ENCODE measurements at places on chromosomes 5 and 9.

GRCh38 chr9:110538647-110539041 is 40.9 kb downstream of the SVEP1 start:
- no peak for DNase-seq

GRCh38 chr9:115456515-115456914 is 338.6 kb upstream of the TNC start:
- no peak for DNase-seq

DNA sequence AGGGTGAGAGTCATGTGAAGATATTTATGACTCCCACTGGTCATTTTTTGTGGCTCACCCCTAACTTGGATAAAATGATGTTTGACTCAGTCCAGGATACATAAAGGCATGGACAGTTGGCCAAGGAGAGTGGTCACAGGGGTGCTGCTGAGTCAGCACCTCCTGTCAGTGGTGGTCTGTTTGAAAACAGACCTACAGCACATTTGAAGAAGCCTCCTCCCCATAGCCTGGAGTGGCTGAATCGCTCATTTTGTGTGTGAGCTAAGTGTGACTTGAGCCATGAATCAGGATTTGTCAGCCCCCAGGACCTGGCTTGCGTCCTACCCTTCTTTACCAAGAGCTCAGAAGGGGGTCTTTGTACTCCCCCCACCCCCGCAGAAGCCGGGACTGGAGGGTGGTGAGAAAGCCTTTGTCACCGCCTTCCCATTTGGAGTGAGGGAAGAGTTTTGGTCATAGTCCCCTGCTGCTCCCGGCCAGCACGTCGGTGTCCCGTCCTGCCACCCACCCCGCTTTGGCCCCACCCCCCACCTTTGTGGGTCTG is 35.6 kb downstream of the TRIO start:
- DNase-seq = no peak

- peak; percentile 34 for DNase-seq
Observed at GRCh38 chr5:56481428-56482357, 248.6 kb upstream of the ANKRD55 start.

DNA sequence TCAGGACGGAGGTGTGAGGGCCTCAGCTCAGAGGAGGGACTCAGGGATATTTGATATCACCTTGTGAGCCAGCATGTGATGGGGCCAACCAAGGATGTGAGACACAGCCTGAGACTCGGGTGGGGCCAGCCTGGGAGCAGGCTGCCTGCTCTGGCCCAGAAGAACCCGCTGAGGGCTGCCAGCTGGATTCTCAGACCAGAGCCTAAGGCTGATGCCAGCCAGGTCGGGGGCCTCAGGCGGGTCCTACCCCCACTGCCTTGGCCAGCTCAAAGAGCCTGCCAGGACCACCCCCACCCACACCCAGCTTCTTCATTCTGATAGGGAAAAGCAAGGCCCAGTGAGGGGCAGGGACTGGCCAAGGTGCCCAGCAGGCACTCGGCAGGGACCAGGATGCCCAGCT is 20.3 kb upstream of the DUSP1 start:
- no peak for DNase-seq

DNA sequence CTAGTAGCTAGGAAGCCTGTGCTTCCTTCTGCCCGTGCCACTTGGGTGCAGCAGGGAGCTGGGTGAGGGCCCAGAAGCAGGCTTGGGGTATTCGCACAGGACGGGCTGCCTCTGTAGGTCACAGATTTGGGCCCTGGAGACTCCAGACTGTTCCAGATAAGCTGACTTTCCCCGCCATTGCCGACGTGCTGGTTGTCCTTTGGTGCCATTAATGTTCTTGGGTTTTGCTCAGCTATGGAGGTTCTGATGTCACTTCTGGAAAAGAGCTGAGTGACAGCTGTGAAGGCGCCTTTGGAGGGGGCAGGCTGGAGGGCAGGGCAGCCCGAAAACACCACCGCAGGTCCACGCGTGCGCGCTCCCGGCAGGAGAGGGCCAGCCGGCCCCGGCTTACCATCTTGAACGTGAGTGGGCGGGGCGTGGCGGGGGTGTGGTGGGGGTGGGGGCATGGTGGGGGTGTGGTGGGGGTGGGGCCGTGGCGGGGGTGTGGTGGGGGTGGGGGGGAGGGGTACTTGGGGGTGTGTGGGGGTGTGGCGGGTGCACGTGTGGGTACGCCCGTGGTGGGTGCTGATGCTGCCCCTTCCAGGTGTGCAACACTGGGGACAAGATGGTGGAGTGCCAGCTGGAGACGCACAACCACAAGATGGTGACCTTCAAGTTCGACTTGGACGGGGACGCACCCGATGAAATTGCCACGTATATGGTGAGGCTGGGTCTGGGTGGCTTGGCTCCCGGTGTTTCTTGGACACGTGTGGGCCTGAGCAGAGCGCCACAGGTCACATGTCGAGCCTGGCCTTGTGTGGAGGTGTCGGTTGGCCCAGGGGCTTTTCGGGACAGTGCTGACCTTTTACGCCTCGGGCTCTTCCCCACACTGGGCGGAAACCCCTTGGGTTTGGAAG is 79.6 kb downstream of the WNK2 start:
- no peak for DNase-seq

- no peak for DNase-seq
Observed at GRCh38 chr9:87250205-87250604, 247.5 kb upstream of the DAPK1 start.

DNA sequence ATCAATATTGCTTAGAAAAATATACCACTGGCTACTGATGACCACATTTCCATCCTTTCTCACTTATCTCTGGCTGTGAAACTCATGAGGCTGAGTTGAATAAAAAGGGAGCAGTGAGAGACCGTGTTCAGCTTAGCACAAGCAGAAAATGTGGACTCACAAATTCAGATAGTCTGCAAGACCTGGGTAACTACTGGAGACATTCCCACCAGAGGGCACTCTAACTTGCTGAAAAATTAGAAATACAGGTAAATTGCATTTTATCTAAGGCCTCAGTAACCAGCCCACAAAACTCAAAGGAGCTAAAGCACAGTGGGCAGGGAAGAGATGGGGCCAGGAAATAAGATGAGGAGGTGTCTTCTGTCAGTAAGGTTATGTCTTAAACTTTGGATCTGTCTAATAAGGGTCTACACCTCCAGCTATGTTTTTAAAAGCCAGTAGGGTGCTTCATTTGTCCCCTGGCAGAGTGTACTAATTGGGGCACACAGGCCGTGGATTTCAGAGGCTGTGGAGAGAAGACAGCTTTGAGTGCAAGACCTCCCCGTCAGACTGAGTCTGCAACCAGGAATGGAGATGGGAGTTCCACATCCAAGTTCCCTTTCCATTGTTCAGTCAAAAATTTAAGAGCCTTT is 8.7 kb upstream of the NDUFB6 start:
- DNase-seq = peak; percentile 32

DNA sequence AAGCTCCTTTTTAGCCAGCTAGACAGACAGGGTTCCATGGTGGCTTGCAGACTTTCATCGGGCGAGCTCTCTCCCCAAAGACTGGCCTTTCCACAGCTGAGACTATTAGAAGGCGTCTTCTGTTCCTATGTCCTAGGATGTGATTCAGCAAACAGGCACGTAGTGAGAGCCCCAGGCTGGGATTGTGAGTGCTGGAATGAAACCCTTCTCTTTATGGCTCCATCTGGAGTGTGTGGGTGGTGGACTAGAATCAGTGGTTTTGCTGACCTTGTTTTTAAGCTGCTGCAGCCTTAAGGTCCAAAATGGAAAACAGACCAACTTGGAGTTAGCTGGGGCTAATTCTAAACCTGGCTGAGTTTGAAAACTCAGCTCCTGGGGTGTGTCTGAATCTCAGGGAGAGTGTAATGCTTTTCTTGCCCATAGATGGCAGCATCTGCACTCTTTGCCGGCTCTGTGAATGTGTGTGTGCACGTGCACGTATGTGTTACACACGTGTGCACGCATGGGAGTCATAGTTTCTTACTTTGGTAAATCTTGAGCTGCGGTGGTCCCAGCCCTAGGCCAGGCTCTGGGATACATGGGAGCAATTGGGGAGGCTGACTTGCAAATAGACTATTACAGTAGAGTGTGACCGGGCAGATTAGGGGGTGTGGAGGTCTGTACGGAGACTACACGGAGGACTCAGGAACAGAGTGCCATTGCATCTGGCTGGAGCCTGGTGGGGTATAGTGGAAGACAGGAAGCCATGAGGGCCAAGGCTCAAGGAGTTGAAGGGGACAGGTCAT is 10.7 kb downstream of the GSN start:
- DNase-seq = peak; percentile 71

- peak; percentile 57 for DNase-seq
Observed at GRCh38 chr9:125632321-125633115, 74.5 kb downstream of the MAPKAP1 start.

GRCh38 chr5:3925935-3926334 is 330.3 kb downstream of the IRX1 start:
- DNase-seq = no peak

DNA sequence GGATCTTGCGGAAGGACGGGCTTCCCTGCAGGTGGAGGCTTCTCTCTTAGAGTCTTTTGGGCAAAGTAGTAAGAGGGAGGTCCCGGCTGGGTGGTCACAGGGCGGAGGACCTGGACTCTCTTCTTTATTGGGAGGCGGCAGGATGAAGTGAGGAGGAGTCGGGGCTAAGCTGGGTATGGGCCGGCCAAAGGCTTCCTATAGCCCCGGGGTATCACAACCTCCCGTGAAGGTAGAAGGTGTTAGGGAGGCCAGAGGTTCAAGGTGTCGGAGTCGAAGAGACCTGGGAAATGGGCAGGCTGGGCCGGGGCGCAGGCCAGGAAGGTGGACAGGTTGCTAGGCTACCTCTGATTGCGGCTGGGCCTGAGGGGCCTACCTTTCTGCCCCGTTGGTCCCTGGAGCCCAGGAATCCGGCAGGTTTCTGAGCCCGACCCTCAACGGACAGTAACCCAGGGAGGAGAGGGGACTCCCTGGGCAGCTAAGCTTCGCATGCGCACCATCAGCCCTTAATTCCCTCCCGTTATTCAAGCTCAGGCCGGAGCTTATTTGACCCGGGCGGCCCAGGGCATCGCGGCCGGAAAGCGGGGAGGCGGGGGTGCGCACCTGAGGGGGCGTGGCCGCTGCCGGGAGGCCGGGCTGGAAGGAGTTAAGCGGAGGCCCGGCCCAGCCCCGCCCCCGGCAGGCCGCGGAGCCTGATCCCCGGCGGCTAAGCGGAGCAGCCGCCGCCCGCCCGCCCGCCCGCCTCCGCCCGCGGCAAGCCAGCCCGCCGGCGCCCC is at the start of gene TESK1:
TESK1 (plus strand) TSS at position 685 of the 773 bp plus-strand sequence. CDS start 358 bp downstream, outside the sequence.
- peak; percentile 90 for DNase-seq

GRCh38 chr5:17282283-17283120 is 65.1 kb downstream of the BASP1 start:
- peak; percentile 6 for DNase-seq

DNA sequence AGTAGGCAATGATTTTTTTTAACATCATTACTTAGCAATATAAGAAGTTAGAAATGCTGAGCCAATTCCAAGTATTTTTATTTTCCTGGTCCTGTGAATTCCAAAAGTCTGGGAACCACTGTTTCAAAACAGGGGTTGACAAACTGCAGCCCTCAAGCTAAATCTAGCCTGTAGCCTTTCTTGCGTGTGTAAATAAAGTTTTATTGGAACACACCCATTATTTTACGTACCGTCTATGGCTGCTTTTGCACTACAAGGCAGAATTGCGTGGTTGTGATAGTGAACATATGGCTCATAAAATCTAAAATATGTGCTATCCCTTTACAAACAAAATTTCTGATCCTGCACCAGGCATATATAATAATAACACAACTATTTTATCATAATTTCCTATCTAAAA is 279.1 kb downstream of the SAXO1 start:
- DNase-seq = no peak

- no peak for DNase-seq
Observed at GRCh38 chr5:107485184-107485583, 185.6 kb downstream of the EFNA5 start.

DNA sequence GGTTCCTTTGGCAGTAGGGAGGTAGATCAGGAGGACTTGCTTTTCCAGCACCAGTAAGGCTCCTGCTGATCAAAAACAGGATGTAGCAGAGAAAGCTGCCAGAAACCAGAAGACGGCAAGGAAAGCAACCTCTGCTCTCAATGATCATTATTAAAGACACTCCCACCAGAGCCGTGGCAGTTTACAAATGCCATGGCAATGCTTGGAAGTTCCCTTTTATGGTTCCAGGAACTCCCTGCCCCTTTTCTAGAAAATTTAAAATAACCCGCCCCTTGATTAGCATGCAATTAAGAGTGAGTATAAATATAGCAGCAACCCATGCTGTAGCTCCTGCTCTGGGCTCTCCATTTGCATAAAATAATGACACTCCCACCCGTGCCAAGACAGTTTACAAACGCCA is 16.1 kb downstream of the EQTN start:
- DNase-seq = no peak

GRCh38 chr9:91362051-91362611 is 413 bp upstream of the AUH start:
- no peak for DNase-seq

- no peak for DNase-seq
Observed at GRCh38 chr9:134549336-134549735, 92.3 kb upstream of the COL5A1 start.

GRCh38 chr5:31329715-31330114 is 136.2 kb downstream of the CDH6 start:
- DNase-seq = no peak

- no peak for DNase-seq
Observed at GRCh38 chr9:15834541-15834940, 281.7 kb downstream of the CCDC171 start.

DNA sequence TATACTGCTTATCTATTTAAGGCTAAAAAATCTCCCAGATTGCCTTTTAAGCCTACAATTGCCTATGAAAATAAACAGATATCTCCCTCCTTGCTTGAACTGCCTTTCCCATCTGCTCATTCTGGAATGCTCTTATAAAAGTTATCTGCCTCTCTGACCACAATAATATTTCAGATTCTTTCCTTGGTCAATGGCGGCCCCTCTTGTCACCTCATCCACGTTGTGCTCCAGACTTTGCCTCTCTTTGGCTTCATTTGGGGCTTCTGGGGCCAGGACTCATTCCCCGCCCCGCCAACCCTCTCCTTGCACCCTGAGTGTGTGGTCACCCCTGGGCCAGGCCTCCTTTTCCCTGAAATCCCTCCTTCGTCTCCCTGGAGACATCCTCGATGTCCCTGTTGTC is 110.0 kb upstream of the RPS23 start:
- DNase-seq = no peak

- DNase-seq = no peak
Observed at GRCh38 chr5:81226949-81227348, 6.2 kb upstream of the CKMT2 start.

- DNase-seq = no peak
Observed at GRCh38 chr5:38237681-38238080, 20.7 kb upstream of the EGFLAM start.

DNA sequence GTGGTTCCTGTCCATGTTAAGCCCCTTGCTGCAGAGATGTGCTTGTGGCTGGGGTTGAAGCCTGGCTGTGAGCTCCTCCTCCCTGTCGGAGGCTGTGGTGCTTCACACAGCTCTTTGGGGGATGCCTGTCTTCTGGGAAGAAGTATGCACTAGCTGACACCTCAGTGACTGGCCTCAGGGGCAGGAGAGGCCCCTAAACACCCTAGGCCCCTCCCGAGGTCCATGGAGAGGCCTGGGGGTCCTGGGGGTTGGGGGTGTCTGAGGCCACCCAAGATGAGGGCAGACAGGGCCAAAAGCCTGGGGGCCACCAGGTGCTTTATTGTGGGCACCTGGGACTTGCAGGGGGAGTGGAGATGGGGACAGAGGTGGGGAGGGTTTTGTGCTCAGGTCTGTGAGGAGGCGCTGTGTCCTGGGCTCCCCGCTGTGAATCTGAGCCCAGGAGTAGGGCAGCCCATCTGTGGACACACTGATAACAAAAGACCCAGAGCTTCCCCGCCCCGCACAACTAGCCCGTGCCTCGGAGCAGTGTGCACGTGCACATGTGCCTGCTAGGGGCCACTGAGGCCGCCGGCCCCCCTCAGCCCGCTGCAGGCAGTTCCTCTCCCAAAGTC is 92.0 kb downstream of the PHF2 start:
- no peak for DNase-seq

Data from activated CD4-positive, alpha-beta T cell treated with anti-CD3 and anti-CD28 coated beads for 48 hours (primary cell).